ENCODE measurements at places on chromosomes 2 and 18.
A peak's percentile ranks its signal among the peaks of the same experiment; 100 is the strongest.

- DNase-seq: no peak
Measured at GRCh38 chr2:190574169-190574568, 39.6 kb upstream of the NEMP2 start.

GRCh38 chr2:233184669-233185068 is 66.8 kb upstream of the ATG16L1 start:
- DNase-seq: no peak

DNA sequence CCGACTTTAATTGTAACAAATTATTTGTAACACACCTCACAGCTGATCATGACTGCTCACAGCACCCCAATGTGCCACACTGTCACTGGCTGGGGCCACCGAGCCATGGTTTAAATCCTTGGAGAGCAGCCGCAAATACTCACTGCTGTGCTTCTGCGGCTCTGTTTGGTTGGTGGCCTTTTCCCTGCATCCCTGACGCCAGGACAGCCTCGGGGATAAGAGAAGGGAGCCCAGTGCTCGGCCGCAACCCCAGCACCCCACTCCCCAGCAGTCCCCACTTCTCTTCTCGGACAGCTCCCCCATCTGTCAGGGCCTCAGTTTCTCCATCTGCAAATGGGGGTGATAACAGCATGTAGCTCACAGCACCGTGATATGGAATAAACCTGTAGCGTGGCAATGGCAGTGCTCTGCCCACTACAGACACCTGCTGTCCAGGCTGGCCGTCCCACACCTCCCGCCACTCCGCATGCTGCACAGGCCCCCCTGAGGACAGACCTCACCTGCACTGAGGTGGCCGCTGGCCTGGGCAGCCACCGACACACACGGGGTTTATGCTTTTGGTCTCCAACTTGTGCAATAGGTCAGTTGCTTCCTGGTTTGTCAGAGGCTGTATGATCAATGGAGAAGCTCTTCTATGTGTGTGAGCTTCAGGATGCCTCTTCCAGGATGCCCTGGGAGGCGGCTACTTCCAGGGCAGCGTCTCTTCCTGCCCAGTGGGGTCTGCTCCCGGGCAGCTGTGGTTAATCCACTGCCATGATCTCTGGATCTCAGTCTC is 87.1 kb downstream of the NDUFA10 start:
- no peak for DNase-seq

DNA sequence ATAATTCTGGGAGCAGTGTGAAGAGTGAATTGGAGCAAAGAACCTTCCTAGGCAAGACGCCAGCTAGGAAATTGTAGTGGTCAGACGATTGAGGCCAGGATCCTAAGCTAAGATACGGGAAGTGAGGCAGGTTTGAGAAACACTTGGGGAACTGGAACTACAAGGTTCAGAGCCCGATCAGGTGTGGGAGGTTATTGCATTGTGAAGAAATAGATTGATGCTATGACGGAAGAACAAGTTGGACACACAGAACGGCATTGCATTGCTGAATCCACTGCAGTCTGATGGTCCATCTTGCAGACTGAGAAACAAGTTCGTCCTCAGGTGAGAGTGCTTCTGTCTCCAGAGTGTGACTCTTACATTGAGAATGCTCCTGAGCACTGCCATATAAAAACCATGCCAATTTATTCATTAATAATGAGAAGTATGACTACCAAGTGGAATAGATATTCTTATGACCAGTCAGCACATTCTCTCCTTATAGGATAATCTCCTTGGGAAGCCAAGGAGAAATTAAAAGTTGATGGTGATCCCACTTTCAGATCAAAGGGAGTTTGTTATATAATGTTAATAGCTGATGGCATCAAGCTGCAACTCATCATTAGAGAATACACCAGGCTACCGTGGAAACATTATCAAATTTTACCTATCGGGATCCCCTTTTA is 30.9 kb downstream of the ANTXR1 start:
- DNase-seq: no peak

DNA sequence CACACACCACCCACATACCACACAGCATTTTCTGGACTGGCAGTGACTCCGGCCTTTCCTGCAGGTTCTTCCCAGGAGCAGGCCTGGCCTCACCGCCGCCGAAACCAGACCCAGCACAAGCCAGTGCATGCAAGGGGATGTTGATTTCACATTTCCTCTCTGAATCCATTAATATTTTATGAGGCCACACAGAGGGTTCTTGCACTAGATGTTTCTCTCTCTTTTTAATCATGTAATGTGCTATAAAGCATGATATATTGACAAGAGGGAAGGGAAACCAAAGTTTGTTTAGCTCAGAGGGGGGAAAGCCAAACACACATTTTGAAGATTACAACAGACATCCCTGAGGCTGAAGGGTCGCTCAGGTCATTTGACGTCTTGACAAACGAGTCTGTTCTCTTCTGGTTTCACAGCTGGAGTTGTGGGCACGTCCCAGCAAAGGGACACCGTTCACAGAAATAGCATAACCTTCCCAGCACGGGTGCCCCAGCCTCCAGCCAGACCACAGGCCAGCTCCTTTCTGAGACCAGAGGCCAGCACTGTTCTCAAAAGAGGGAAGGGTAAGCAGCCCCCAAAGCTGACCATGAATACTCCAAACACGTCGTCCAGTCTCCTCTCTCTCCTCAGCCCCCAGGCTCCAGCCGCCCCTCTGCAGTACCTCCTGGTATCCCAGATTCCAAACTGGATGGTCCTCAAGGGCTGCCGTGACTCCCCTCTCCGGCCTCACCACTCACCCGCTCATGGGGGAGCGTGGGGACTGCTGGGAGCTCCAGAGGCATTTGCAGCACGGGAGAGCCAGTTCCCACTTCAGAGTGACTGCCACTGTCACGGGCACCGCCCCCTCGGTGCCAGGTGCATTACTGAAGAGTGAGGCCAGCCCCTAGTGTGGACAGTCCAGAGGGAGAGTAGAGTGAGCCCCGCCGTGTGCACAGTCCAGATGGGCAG is 340.3 kb upstream of the SALL3 start:
- DNase-seq: no peak

GRCh38 chr2:183665425-183665824 is 541.2 kb downstream of the NUP35 start:
- no peak for DNase-seq

DNA sequence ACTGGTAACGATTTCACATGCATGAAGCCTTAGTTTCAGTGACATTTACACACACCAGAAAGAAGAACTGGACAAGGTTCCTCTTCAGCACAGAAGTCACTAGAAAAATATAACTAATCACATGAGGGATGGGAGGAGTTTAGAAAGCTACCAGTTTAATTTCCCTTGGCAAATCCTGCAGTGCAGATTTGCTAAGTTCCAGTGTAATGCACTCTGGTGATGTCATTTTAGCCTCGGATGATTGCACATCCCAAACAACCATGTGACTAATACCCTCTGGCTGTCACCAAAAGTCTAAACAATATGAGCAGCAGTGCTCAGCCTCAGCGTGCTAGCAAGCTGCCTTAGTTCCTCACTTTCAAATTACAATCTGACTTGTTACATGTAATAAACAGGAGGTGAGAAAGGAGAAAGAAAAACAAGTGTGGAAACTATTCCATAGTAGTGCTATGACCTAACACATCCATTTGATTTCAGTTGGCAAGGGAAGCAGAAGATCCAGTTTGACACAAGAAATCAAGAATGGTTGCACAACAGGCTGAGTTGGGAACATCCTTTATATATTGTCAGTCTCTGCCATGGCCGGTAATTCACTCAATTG is 35.3 kb upstream of the PPP1CB start:
- peak; percentile 7 for DNase-seq

DNA sequence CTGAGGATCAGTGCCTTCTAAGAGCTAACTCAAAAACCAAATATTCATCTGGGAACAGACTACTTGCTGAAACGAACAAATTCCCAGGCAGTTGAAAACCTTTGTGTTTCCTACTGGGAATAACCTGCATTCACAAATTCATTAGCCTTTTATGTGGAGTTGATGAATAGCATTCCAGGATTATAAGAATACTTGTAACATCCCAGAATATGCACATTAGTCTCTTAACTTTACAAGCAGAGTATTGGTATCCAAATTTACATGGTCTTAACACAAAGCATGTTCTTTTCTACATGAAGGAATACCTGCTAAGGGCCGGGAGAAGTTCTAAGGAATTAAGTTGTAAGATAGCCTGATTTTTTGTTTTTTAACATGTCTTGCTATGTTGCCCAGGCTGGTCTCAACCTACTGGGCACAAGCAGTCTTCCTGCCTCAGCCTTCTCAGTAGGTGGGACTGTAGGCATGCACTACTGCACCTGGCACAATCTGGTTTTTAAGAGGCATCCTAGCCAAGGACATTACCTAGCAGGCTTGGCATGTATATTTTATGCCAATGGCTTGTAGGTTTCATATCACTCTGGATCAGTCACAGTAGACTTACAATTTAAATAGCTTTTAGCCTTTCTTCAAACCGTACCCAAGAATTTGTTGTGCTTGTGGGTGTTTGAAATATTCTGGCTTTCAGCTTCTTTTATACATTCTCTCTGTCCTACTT is 50.7 kb downstream of the MGAT5 start:
- DNase-seq: no peak

GRCh38 chr2:101305035-101305434 is 3.5 kb downstream of the RNF149 start:
- no peak for DNase-seq

- DNase-seq: no peak
Measured at GRCh38 chr18:55795101-55795669, 207.2 kb upstream of the TCF4 start.

GRCh38 chr2:232458661-232459418 is 2.9 kb downstream of the ALPI start:
- no peak for DNase-seq

- DNase-seq: no peak
Measured at GRCh38 chr2:240511351-240512108, 46.3 kb downstream of the ANKMY1 start.

DNA sequence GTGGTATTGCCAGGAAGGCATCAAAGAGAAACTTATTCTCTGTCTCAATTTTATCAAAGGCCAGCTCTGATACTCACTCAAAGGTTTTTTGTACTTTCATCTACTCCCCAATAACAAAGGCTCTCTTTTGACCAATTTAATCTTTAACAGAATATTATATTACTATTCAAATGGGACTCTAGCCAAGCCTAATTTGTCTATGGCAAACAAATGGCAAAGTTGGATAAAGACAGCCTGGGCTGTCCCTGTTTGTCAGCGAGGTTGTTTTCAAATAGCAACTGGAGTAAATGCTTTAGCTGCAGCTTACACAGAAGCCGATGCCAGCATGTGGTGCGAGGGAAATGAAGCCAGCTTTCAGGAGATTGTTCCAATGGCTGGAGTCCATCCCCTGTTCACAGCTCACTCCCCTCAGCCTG is 80.1 kb upstream of the CTNNA2 start:
- no peak for DNase-seq

DNA sequence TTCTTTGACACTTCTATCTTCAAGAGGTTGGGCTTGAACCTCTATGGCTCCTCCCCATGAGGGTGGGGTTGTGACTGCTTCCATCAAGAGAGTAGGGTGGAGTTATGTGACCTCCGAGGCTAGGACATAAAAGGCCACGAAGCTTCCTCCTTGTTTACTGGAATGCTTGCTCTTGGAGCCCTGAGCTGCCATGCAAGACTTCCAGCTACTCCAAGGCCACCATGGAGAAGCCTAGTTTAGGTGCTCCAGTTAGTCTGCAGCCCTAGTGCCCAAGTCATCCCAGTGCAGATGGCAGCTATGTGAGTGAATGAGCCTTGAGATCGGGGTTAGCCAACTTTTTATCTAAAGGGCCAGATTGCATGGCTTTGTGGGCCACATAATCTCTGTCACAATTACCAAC is 2.4 kb upstream of the MERTK start:
- DNase-seq: no peak

- DNase-seq: no peak
Measured at GRCh38 chr18:60975420-60975819, 357.8 kb upstream of the CDH20 start.

- DNase-seq: no peak
Measured at GRCh38 chr2:171345971-171346722, 87.6 kb downstream of the METTL8 start.

DNA sequence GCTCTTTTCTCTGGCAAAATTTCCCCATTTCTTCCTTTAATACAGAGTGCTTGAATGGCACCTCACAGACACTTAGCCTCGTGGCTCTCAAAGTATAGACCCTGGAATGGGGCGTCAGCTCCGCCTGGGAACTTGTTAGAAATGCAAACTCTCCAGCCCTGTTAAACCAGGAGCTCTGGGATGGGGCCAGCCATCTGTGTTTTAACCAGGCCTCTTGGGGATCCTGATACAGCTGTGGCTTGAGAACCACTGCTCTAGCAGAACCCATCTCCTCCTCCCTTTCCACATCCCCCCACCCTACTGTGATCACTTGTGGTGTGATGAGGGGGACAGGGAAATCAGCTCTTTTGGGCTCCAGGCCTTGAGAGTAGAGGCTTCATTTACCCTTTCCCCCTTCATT is 15.9 kb downstream of the LTBP1 start:
- DNase-seq: no peak

- DNase-seq: no peak
Measured at GRCh38 chr2:189298481-189298880, 118.9 kb upstream of the COL5A2 start.

GRCh38 chr2:86443631-86444350 is 2.6 kb downstream of the KDM3A start:
- no peak for DNase-seq

DNA sequence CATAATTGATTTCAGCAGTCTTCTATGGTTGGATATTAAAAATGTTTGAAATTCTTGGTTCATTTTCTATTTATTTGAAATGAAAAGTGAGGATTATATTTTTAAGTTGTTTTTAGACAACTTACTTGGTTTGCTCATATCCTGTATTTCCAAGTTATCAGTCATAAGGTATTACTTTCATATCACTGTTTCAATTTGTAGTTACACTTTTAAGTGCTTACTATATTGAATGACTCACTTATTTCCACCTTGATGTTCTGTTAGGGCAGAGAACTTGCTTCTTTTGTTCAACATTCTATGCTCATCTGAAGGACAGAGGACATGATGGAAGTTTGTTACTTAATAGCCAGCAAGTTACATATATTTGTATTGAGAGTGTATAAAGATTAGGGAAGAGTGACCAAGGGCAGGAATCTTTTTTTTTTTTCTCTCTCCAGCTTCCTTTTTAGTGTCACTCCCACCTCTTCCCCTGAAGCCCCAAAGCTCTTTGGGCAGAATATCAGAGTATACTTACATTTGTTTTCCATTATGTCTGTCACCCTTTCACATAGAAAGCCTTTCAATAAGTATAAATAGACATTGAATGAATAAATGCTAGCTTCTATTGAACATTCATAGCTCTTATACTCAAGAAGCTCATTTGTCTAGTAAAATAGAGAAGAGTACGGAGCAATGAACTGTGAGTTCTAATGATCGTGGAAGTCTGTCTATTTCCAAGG is 28.1 kb downstream of the PIK3C3 start:
- no peak for DNase-seq

DNA sequence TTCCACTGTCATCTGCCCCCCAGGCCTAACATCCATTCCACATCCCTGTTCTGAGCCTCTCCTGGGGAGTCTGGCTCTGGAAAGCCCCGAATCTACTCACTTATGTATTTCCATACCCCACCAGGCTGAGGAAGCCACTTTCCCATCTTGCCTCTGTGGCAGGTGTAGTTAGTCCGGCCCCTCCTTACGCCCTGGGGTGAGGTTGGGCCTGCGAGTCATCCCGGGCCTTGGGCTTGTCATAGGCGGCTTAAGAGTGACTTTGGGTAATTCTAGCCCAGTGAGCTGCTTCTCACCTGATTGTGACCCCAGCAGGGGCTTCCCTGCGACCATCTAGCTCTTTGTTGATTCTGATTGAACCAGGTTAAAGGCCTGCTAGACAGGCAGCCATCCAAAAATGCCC is 21.1 kb downstream of the PCARE start:
- DNase-seq: no peak

- DNase-seq: no peak
Measured at GRCh38 chr2:12883906-12884305, 167.2 kb downstream of the TRIB2 start.

- DNase-seq: no peak
Measured at GRCh38 chr2:58739033-58739432, 497.9 kb upstream of the FANCL start.

All from activated T-cell treated with anti-CD3 and anti-CD28 coated beads, Interleukin-2, amount 50 U/mL, for 72 hours (primary cell).